T-cell (primary cell): ENCODE measurements at places on chromosomes 16 and 17.
A peak's percentile ranks its signal among the peaks of the same experiment; 100 is the strongest.

DNA sequence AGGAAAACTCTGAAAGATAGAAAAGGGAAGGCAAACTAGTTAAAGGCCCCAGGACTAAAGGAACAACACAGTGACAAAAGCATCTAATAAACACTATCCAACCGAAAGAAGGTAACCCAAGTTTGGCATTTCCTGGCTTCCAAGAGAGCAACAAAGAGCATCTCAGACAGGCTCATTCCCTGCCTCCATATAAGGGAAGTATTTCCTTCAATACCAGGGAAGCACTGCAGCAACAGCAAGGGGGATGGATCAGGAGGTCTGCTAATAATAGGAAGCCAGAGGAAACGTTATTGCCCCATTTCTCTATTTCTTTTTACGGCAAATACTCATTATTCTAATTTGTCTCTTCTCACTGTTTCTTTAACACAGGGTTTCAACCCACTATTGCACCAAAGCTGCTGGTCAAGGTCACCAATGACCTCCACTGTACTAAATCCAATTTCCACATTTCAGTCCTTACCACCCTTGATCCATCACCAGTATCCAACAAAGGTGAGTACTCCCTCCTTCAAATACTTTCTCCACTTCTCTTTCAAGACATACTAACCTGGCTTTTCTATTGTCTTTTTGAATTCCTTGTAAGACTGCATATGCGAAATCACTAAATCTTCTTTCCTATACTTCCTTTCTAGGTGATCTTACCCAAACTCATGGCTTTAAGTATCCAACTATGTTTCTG, 86.1 kb downstream of the KANSL1 start:
- no peak for DNase-seq

DNA sequence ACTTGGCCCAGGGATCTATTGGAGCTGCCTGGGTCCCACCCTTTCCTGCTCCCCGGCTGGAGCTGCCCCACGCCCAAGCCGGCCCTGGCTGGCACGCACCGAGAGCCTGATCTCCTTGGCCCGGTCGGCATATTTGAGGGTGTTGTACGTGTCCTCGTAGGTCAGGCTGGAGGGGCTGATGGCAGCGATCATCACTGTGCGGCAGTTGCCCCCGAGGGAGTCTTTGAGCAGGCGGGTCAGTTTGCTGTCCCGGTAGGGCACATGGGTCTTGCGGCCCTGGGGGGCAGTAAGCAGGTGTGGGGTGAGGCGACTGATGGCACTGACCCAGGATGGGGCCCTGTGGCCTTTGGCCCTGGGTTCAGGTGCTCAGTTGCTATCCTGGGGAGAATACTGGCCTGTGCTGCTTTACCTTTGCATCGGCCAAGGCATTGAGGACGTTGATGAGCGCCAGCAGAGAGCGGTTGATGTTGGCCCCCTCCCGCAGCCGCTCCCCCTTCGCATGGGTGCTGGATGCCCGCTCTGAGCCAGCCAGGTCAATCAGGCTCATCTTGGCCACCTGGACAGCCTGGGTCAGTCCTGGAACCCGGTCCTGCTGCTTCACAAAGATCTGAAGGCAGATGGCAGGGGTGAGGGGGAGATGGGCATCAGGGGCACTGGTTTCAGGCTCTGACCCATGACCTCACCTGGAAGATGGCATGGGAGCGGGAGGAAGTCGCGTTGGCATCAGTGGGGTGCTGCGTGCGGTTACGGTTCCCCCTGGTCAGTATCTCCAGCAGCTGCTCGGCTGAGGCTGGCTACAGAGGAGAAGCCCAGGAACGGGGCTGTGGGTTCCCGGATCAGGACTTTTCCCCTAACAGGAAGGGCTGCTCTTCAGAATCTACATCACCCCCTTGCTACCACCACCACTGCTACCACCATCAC, 13.5 kb downstream of the KIF18B start:
- DNase-seq = no peak

- DNase-seq = no peak
Observed at GRCh38 chr16:24970708-24971107, 44.5 kb downstream of the ARHGAP17 start.

GRCh38 chr16:67917140-67917851, 14.4 kb downstream of the CTRL start:
- no peak for DNase-seq

GRCh38 chr17:64783031-64783461, 120.9 kb upstream of the SMURF2 start:
- no peak for DNase-seq

DNA sequence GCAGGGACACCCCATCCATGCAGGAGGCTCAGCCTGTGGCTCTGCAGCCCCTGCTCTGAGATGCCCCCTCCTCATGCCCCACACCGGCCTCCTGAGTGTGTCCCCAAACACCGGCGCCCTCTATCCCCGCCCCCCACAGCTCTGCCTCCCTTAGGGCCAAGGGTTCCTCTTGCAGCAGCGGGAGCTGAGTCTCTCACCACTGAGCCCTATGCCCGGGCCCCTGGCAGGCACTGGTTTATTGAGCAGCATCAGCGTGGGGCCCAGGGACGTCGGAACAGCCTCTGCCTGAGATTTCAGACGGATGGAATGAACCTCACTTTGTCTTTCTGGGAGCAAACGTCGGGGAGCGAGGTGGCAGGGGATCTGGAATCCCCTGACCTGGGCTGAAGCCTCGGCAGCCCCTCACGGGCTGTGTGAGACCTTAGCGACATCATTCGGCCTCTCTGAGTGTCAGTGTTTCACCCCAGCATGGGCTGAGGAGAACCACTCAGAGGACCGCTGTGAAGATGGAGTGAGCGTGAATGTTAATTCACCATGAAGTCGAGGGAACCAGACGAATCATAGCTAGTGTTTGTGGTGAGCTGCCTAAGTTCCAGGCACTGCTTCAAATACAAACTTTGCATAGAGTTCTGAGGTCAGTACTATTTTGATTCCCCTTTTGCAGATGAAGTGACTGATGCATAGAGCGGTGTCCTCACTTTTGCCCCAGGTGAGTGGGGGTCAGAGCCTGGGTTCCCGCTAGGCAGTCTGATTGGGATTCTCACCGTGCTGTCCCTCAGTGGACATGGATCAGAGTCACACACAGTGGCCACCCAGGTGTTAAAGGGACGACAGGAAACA, 5.3 kb upstream of the C16orf74 start:
- no peak for DNase-seq

DNA sequence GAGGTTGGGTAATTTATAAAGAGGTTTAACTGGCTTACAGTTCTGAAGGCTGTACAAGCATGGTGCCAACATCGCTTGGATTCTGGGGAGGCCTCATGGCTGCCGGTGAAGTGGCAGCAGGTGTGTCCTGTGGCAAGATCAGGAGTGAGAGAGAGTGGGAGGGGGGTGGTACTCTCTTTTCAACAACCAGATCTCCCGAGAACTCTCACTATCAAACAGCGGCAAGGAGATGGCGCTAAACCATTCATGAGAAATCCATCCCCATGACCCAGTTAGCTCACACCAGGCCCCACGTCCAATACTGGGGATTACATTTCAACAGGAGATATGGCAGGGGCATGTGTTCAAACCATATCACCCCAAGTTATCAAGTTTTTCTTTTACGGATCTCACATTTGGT, 44.0 kb upstream of the CBX4 start:
- no peak for DNase-seq

DNA sequence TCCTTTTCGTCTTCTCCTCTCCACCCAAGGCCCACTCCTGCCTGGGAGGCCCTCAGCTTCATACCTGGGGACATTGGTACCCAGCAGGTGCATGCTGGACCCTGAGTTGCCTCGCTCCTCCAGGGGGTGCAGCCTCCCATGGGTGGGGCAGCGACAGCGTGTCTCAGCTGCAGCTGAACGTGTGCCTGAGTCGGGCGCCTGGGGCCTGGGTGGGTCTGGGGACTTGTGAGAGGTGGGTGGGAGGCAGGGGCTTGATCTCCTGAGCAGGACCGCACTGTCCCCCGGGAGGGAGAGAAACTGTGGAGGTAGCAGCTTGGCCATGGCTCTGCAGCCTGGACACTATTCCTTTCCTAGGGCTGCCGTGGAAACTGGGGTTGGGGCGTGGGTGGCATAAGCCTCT, 24.8 kb upstream of the ENGASE start:
- DNase-seq = no peak

DNA sequence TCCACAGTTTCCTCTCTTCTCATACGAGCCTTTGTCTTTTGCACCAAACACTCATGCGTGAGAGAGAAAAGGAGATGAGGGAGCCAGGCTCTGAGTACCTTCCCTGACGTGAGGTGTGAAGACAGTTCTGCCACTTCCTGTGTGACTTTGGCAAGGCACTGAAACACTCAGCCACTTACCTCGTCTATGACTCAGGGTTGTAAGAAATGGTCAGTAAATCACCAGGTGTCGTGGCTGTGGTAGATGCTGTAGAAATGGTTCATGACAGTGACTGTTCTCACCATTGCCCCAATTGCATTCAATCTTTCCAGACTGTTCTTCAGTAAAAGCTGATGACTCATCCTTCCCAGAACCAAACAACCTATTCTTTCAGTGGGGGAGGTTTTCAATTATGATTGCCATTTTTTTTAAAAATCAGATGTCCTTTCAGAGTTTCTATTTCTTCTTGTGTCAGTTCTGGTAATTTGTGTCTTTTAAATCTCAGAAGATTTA, 49.2 kb upstream of the CBFA2T3 start:
- DNase-seq = peak; percentile 28

GRCh38 chr17:21169496-21169895, 42.7 kb downstream of the DHRS7B start:
- no peak for DNase-seq

- DNase-seq = no peak
Observed at GRCh38 chr16:13957197-13958078, 37.5 kb downstream of the ERCC4 start.

DNA sequence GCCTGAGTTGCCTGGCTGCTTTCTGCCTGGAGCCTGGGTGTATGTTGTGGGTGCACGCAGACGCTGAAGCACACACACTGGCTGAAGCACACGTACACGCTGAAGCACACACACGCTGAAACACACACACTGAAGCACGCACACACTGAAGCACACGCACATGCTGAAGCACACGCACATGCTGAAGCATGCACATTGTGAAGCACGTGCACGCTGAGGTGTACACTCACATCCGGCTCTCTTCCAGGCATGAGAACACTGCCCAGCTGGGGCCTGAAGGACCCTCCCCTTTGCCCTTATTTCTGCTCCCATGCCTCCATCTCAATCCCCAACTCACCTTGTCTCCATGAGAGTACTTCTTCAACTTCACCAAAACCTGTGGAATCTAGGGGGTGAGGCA, 16.5 kb downstream of the CSF3 start:
- no peak for DNase-seq

DNA sequence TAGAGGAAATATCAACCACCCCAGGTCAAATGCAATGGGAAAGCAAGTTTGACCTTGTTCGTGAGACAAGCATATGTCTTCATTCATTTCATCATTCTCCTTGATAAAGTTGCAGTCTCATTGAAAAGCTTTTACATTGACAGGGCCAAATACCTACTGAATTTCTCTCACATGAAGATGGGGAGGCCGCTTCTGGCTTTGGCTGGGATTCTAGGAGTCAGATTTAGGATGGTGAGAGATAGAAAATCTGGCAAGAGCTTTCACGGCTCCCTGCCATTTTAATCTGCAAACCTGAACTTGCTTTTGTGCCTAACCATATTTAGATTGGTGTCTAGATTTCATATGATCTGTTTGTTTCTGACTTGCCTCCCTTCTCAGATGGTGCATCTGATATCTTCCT, 88.0 kb downstream of the TMEM100 start:
- no peak for DNase-seq

GRCh38 chr17:77540975-77541374, 400.2 kb downstream of the SEC14L1 start:
- no peak for DNase-seq

- no peak for DNase-seq
Observed at GRCh38 chr17:1130191-1130590, 49.6 kb downstream of the ABR start.
